ENCODE measurements at places on chromosomes 3 and 15.

DNA sequence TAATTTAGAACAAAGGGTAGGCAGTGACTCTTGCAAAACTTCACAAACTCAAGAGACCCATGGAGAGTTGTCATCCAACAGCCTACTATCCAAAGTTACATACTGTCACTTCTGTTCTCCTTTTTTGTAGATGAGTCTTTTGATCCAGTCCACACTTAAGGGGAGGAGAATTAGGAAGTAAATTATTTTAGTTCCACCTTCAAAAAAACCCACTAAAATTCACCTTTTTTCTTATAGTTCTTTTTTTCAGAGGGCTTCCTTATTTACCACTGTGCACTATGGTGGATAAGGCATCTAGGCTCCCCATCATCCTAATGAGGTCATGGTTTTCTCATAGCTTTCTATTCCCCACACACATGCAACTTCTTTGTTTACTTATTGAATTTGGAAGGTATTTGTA, 8.6 kb upstream of the TCAIM start:
- no peak for DNase-seq

GRCh38 chr3:190716961-190717360, 145.5 kb downstream of the GMNC start:
- DNase-seq = no peak

DNA sequence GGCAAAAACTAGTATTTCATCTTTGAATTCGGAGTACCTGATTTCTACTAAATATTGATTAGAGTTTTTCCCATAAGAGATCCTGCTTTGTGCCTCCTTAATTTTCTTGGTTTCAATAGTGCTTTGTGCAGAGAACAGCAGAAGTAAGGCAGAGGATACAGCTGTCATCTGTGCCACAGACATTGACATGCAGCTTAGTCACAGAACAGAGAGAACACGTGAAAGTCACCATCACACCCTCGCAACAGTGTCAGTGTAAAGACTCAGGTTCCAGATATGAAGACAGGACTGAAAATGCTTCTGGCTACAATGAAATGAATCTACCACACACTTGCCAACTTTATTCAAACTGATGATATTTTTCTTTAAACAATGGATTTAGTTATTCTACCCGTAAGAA, 942.8 kb upstream of the CFAP20DC start:
- no peak for DNase-seq

GRCh38 chr3:123755501-123755900, 128.6 kb downstream of the MYLK start:
- no peak for DNase-seq

- no peak for DNase-seq
Observed at GRCh38 chr15:92599394-92599970, 56.1 kb downstream of the FAM174B start.

- DNase-seq = no peak
Observed at GRCh38 chr3:172629470-172629869, 81.4 kb downstream of the NCEH1 start.

- DNase-seq = no peak
Observed at GRCh38 chr3:124920718-124921117, 13.8 kb downstream of the MUC13 start.

DNA sequence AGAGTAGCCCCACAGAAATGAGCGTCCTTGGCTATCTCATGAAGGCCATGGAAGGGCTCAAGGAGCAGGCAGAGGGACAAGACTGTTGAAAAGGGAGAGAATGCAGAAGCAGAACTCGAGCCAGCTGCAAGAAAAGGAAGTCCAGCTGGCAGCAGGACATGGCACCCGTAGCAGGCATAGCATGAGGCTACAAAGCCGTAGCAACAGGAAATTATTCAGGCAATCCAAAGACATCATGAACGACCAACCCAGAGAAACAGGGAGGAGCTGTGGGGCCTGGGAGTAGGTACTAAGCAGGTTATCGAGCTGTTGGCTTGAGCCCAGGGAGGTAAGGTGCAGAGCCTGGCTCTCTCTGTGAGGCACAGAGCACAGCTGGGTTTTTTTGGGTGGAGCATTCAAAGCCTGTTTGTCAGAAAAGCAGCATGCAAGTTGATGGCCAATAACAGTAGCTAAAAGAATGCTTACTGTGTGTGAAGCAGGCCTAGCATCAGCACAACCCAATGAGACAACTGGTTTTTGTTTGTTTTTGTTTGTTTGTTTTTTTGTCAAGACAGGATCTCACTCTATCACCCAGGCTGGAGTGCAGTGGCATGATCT, 144.0 kb upstream of the SMAD3 start:
- no peak for DNase-seq

DNA sequence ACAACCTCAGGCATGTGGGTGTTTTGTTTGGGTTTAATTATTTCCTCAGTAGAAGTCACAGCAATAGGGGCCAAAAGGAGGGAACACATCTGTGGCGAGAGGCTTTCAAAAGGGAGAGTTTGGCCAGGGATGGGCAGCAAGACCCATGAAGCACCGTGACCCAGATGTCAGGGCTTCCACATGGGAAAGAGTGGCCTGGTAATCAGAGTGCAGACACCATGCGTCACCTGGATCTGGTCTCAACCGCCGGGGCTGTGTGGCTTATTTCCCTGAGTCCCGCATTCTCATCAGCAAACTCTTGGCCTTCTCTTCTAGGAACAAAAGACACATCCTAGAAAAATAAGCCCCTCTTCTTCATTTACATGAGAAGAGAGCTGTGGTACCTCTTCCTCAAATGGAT, 12.4 kb upstream of the MUSTN1 start:
- no peak for DNase-seq

DNA sequence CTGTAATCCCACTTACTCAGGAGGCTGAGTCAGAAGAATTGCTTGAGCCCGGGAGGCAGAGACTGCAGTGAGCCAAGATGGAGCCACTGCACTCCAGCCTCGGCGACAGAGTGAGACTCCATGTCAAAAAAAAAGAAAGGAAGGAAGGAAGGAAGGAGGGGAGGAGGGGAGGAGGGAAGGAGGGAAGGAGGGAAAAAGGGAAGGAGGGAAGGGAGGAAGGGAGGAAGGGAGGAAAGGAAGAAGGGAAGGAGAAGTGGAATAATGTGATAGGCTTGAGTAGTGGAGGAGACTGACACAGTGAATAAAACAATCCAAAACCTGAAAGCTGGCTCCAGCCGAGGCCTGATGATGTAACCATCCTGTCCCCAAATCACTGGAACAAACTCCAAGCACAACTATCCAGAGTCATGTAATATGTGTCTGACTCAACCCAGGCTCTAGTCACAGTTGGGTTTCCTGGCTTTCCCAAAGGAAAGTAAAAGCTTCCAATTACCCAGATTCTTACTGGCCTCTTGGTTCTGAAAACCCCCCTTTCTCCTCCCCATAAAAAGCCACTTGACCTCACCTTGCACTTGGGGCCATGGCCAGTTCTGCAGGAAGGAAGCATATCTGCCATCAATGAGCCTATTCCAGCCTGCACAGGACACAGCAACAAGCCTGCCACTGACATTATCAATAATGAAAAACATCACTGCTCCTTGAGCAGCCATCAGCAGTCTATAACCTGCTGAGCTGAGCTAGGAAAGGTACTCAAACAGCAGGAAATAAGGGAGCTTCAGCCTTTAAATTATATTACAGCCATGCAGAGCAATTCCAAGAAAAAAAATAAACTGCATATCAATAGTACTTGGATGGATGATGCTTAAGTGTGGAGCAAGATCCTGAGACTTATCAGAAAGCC, 48.3 kb downstream of the MB21D2 start:
- no peak for DNase-seq

DNA sequence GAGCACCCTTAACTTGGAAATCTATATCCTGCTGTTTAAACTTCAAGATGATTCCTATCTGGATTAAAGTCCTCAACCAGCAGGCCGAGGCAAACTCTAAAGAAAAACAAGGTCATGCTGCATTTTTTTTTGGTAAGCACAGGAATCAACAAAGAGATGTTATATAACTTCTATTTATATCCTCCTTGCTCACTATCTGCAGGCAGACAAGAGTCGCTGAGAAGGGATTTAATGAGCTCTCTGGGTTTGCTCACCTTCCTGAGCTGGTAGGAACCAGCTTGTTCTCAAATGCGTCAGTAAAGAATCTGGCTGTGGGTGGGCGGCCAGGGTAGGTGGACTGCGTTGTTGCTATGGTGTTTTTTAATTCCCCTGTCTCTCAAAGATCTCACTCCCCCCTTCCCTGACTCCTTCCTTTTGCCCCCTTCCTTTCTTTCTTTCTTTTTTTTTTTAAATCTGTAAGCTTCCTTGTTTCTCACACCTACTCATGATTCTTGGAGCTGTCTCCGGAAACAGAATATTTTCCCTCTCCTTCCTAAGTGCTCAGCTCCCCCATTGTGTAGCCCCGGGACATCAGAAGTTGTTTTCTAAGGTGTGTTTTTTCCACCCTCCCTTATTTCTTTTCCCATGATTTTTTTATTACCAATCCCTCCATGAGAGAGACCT, 228.8 kb upstream of the BHLHE40 start:
- DNase-seq = no peak

DNA sequence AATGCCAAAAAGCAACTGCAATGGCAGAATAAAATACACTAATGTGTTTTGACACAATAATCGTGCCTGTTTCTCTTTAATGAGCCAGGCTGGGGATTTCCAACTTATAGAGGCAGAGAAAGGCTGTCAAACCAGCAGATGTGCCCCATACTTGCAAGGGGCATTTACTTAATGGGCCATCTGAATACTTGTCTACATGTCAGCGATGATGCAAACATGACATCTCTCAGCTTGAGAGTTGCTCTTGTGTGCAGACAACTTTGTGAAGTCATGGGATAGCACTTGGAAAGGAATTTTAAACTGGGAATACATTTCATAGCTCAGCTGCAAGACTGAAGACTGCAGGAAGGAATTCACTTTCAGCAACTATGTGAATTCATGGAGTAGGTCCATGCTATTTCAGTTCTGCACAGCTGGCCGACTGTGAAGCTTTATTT, 127.4 kb upstream of the ADAMTS9 start:
- DNase-seq = no peak

- DNase-seq = no peak
Observed at GRCh38 chr15:66323312-66323928, 30.1 kb downstream of the DIS3L start.

GRCh38 chr3:32455609-32456428, 46.8 kb downstream of the CMTM6 start:
- no peak for DNase-seq

DNA sequence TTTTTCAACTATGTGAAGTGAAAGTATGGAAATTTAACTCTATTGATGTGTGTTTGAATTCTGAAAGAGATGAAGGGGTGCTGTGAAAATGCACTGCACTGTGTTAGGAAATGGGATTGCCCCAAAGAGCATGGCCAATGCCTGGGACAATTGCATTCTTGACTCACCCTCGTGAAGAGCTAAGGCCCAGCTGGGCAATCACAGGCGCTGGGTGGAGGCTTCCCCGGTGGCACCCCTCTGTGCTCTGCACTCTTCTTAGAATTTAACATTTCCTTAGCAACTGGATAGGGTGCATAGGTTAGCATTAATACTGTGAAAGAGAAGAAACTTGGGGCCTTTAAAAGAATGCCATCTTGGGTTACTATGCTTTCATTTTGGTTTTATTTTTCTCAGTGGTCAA, 179.9 kb upstream of the GOLIM4 start:
- no peak for DNase-seq

- no peak for DNase-seq
Observed at GRCh38 chr3:13883681-13884080, 3.8 kb upstream of the WNT7A start.

- no peak for DNase-seq
Observed at GRCh38 chr3:112417696-112418318, 81.5 kb downstream of the BTLA start.

- DNase-seq = no peak
Observed at GRCh38 chr3:59762941-59763340, 713.1 kb upstream of the CFAP20DC start.

GRCh38 chr3:190865828-190866227, 3.3 kb upstream of the GMNC start:
- DNase-seq = no peak

- no peak for DNase-seq
Observed at GRCh38 chr15:36358523-36358922, 220.9 kb upstream of the CDIN1 start.

- no peak for DNase-seq
Observed at GRCh38 chr3:31081018-31081662, 186.7 kb upstream of the GADL1 start.

DNA sequence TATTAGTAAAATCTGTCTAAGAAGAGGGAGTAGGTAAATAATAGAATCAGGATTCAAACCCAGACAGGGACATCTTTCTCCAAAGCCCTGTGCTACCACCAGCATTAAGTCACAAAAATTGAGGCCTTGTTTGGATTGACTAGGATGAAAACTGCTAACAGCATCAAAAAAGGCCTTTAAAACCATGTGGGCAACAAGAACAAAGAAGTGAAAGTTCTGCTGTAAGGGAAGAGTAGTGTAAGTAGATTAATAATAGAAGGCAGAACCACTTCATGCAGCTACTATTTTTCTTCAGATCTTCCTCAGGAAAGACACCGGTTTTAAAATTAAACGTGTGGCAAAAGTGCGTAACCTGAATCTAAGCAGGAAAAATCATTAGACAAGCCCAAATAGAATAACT, 15.3 kb upstream of the KBTBD12 start:
- DNase-seq = no peak

DNA sequence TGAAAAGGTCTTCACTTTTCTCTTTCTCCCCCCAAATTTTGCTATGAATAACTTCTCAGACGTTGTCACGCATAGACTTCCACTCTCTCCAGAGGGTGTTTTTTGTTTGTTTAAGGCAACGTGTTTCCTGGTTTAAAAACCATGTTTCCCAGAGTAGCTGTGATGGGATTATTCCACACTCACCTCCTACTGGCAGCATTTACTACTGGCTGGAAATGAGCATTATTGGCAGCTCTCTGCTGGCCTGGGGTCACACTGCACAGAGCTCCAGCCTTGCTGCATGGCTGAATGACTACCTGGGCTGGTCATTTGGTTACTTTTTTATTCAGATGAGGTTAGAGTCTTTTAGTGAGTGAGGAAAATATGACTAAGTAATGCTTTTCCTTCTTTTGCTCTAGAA, 65.2 kb downstream of the RARB start:
- no peak for DNase-seq

GRCh38 chr15:50753463-50753862, 12.0 kb downstream of the SPPL2A start:
- no peak for DNase-seq

DNA sequence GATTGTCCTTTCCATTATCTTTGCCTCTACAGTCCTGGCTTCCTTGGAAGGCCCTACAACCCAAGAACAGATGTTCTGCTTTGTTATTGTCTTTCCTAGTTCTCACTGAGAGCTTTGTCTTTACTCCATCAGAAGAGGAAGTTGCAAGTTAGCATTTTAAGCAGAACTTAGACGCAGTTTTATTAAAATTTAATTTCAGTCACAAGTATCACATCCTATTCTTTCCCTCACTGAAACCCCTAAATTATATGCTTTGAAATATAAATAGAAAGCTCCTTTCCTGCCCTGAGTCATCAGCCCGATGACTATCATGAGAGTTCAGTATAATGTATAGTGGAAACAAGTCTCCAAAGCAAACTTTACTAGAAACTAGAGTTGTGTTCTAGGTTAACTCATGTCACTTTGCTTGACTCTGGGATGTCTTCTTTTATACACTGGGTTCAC, 291.2 kb upstream of the RBMS3 start:
- peak; percentile 55 for DNase-seq

GRCh38 chr3:157594413-157594812, 91.2 kb upstream of the VEPH1 start:
- no peak for DNase-seq

GRCh38 chr3:74537857-74538256, 76.6 kb downstream of the CNTN3 start:
- no peak for DNase-seq
